NCI-H1092 treated with DMSO at 0.1 percent for 48 hours (cell line): ENCODE measurements at places on chromosomes 3 and 15.

GRCh38 chr15:29196722-29197121, 72.9 kb downstream of the NSMCE3 start:
- no peak for DNase-seq

- DNase-seq, result no peak
These were observed 6.8 kb downstream of the C3orf80 start for GRCh38 chr3:160232014-160232413.

- DNase-seq, result no peak
These were observed 151.9 kb downstream of the ADAMTS17 start for GRCh38 chr15:100189849-100190248.

GRCh38 chr15:67067930-67068551, 2.6 kb downstream of the SMAD3 start:
- DNase-seq, result no peak

GRCh38 chr3:107969525-107969924, 121.3 kb downstream of the CD47 start:
- no peak for DNase-seq
